ENCODE measurements at places on chromosomes 3 and 15.

DNA sequence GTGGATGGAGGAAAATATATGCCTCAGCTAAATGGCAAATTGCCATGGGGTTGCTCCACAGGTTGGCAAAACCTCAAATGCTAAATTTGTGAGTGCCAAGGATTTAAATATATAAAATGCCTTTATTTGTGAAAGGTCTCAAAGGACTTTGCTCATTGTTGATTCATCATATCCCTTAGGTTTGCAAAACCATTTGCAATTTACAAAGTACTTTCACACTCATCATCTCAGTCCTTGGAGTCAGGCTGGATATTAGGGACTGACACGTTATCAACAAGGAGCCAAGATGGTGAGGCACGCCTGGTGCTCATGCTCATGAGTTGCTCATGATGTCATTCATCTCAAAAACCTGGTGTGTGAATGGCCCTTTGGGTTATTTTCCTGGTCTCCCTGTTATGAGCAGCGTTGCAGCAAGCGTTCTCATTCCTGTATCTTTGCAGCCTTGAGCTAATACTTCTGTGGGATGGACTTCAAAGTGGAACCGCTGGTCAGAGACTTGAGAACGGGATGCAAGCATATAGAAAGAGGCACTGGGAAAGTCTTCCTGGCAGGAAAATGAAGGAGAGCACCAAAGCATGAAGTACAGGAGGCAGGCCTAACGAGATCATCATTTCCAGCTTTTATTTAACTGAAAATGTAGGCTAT lies 66.0 kb downstream of the MYO1E start:
- DNase-seq, result no peak

DNA sequence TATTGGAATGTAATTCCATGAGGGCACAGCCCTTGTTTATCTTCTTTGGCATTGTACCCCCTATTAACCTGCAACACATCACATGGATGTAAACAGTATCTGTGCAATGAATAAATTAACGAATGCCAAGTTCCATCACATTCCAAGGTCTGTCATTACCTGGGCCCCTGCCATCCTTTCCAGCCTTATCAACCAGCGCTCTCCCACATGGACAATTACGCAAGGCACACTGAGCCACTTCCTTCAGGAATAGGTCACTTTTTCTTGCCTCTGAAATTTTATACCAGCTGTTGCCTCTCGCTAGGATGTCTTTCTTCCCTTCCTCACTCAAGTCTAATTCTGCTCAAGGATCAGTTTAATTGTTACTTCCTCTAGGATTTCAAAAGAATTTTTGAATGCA lies 1051.8 kb upstream of the CFAP20DC start:
- DNase-seq, result no peak

- no peak for DNase-seq
These were observed 345.7 kb downstream of the CNTN3 start for GRCh38 chr3:74268753-74269152.

GRCh38 chr3:35908366-35909232 lies 269.3 kb downstream of the ARPP21 start:
- no peak for DNase-seq

DNA sequence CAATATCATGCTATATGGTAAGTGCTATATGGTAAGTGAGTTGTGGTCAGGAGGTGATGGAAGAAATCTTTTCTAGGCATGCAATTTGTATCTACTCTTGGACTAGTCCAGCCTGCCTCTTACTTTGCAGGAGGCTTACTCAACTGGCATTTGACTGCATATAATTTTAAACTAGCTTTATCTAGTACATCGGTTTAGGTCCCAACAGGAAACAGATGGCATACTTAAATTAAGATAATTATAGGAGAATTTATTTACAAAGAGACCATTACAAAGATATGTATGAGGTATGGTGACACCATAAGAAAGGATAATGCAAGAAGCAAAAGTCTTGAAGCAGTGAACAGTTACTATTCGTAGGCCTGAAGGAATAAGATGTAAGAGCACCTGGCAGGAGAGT lies 7.8 kb downstream of the SLC28A2 start:
- DNase-seq, result no peak

GRCh38 chr3:133753779-133754164 lies 7.6 kb downstream of the TF start:
- no peak for DNase-seq

DNA sequence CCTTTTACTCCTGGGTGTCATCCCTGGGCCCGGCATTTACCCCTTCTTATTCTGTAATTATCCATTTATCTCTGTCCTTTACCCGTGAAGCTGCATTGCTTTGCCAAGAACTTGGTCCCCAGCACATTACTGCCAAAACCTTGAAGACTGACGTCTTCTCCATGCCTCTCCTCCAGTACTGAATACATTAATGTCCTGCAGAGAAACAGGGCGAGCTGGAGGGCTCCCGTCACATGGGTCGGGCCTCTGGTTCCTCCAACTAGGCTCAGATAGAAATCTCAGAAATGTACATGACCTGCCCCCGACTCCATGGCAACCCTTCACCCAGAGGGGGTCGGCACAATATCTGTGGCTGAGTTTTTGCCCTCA lies 445 bp downstream of the EFCAB12 start:
- no peak for DNase-seq

GRCh38 chr15:56244038-56244810 lies 545 bp upstream of the RFX7 start:
- peak; percentile 35 for DNase-seq

DNA sequence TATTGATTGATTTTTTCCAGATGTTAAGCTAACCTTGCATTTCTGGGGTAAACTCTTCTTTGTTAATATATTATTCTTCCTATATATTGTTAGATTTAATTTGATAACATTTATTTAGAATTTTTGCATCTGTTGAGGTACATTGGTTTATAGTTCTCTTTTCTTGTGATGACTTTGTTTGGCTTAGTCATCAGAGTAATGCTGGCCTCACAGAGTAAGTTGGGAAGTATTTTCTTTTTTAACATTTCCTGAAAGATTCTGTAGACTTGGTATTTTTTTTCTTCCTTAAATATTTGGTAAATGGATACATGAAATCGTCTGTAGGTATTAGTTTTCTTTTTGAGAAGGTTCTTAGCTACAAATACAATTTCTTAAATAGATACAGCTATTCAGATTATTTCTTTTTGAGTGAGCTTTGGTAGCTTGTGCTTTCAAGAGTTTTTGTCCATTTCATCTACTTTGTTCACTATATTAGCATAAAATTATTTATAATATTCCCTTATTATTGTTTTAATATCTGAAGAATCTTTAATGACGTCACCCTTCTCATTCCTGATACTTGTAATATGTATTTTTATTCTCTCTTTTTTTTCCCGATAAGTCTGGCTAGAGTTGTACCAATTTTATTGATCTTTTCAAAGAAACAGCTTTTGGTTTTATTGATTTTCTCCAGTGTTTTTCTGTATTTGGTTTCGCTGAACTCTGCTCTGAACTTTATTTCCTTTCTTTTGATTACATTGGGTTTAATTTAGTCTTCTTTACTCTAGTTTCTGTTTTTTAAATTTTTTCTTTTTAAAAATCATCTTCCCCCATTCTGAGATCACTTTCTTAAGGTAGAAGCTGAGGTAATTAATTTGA lies 6.5 kb upstream of the HPS3 start:
- no peak for DNase-seq

- no peak for DNase-seq
These were observed 1.9 kb downstream of the PCOLCE2 start for GRCh38 chr3:142886940-142887339.

GRCh38 chr15:60004846-60005351 lies 788 bp downstream of the FOXB1 start:
- no peak for DNase-seq

DNA sequence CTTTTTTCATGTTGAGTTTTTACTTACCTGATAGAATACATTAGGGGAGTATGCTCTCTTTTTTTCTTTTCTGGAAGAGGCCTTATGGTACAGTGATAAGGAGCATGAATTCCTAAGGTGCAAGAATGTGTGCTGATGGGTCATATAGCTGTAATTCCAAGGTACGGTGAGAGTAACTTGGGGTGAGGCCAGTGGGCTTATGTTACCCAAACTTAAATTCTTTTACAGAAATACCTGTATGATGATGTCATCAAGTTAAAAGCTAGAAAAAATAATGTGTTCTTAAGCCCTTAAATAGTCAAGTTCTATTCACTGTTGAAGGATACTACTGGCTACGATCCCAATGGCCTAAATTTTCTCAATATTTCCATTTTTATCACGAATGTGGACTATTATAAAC lies 111.2 kb downstream of the GMPS start:
- DNase-seq, result no peak

DNA sequence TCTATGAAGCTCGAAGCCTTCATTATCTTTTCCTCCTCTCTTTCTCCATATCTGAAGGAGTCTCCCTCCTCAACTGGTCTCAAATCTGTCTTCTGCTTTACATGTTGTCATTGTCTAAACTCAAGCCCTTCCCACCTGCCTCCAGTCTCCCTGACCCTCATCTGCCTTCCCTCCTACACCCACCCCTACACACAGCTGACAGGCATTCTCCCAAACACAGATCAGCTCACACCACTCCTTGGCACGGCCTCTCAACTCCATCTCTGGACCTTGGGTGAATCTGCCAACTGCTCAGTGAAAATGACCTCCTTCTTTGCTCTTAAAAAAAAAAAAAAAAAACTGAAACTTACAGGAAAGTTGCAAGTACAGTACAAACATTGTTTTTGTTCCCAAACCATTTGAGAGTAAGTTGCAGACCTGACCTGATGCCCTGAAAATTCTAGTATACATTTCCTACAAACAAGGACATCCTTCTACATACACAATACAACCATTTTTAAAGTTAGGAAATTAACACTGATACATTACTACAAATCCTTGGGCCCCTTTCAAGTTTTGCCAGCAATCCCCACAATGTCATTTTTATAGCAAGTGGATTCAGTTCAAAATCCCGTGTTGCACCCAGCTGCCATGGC lies 49.4 kb upstream of the UBE2E1 start:
- no peak for DNase-seq

DNA sequence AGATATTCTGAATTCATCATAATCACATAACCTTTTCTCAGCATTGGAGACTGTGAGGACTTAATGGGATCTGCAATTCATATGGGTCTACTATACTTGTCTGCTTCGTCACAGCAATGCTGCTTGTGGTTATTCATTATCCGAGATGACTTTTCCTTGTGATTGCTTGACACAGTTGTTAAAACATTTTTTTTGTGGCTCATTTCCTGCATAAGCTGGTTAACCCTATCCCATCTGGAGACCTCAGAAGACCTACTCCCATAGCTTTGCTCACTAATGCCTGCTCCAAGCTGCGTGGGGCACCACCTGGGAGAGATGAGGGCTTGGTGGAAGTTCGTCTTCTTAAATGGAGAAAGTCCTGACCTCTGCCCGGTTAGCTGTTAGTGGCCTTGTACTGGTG lies 360.8 kb downstream of the CHST2 start:
- no peak for DNase-seq

DNA sequence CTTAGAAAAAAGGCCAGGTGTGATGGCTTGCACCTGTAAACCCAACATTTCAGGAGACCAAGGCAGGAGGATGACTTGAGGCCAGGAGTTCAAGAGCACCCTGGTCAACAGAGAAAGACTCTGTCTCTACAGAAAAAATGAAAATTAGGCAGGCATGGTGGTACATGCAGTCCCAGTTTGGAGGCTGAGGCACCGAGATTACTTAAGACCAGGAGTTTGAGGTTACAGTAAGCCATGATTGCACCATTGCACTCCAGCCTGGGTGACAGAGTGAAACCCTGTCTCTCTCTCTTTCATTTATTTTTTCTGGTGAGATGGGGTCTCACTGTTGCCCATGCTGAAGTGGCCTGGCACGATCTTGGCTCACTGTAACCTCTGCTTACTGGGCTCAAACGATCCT lies 24.7 kb downstream of the IP6K1 start:
- DNase-seq, result no peak

- no peak for DNase-seq
These were observed at the start of gene SH3BP5 for GRCh38 chr3:15332405-15333098. TSS of gene SH3BP5 (minus strand) at chr3:15332586. CDS start at chr3:15332408, 178 bp downstream.
